ENCODE measurements at places on chromosomes 1 and 21.
A peak's percentile ranks its signal among the peaks of the same experiment; 100 is the strongest.

- DNase-seq = no peak
Measured at GRCh38 chr21:45086337-45086958, 12.1 kb downstream of the ADARB1 start.

- DNase-seq = no peak
Measured at GRCh38 chr21:46409641-46410406, 48.9 kb upstream of the DIP2A start.

DNA sequence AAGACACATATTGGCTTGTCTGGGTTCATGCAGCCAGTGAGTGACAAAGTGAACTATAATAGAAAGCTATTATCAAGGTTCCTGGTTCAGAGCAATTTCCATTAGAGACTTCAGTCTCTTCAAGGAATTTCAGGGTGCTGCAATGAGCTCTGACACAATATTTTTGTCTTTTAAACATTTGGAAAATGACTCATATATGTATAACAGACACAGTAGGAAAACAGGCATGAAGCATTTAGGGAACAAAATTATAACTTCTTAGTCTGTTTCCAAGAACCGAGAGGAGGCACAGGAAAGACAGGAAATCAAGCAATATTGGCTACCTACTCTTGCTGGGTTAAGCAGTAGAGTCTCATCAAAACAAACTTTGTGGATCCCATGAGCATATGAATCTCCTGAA lies 170.4 kb downstream of the PTPRC start:
- DNase-seq = peak; percentile 39

DNA sequence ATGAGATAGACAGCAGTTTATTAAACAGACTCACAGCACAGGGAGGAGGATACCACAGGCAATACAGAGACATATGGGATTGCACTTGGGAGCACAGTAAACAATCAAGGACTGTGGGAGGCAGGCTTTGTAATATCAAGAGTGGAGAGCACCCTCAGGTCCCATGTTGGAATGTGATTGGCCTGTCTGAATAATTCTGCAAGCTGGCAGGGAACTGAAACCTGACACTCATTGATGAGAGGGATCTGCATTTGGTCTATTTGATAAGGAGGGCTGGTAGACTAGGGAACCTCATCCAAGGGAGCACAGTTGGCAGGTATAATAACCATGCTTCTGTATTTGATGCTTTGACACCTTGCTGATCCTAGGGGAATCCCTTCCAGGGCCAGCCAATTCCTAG lies 69.9 kb upstream of the PRMT6 start:
- no peak for DNase-seq

DNA sequence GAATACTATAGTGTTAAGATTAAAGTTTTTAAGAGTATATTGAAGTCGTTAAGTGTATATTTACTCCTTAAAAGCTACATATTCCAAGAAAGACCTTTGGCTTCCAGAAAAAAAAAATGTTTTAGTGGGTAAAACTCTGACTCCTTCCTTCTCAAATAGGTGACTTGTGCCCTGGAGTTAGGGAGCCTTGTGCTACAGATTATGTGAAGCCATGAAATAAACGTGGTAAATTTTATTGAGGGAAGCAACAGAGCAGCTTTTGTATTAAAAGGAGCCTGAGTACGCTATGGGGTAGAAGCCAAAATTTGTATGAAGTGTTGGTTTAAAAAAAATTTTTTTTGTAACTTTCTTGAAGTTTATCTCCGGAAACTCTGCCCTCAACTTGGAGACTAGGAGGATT lies 994 bp downstream of the RO60 start:
- no peak for DNase-seq

GRCh38 chr1:212973899-212974298 lies 23.6 kb downstream of the VASH2 start:
- no peak for DNase-seq
